ENCODE measurements at places on chromosomes 7 and 10.

DNA sequence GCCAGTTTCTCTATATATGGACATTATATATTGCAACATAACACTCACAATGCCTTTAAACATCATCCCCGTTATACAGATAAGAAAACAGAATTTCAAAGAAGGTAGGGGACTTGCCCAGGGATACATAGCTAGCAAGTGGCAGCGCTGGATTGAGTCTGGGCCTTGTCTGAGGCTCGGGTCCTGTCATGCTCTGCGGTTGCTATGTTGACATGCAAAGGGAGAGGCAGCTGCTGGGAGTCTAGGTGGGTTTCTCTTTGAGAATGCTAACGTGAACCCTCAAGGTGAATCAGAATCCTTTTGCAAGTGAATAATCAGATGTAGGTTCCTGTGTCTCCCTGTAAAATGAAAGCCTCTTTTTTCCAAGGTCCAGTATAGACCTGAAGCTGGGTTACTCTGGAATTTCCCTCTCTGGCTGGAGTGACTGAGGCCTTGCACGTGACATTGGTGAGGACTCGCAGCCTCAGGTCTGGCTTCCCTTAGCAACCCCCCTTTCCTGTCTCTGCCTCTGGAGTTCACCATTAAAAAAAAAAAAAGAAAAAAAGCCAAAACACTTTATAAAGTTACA lies 38.9 kb downstream of the TCF7L2 start:
- DNase-seq, result no peak

- no peak for DNase-seq
Observed at GRCh38 chr7:40315277-40315676, 180.5 kb downstream of the SUGCT start.

DNA sequence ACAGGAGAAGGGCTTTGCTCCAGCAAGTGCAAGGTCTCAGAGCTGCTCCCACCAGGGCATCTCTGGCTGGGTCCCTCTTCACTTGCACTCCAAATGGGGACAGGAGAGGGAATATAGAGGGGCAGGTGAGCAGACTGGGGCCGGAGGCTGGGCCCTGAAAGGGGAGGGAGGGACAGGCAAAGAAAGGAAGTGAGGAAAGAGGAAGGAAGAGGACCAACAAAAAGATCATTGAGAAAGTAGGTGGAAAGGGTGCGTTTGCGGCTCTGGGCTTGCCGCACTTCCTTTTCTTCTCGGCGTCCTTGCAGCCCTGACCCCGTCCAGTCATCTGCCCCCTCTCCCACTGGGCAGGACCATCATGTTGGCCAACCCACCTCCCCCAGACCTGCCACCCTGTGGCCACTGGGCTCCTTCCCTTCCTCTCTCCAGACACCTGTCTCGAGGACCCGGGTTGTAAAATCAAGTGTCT lies 14.0 kb downstream of the ITPRIP start:
- no peak for DNase-seq

GRCh38 chr7:121330053-121330833 lies 1.4 kb downstream of the WNT16 start:
- no peak for DNase-seq

DNA sequence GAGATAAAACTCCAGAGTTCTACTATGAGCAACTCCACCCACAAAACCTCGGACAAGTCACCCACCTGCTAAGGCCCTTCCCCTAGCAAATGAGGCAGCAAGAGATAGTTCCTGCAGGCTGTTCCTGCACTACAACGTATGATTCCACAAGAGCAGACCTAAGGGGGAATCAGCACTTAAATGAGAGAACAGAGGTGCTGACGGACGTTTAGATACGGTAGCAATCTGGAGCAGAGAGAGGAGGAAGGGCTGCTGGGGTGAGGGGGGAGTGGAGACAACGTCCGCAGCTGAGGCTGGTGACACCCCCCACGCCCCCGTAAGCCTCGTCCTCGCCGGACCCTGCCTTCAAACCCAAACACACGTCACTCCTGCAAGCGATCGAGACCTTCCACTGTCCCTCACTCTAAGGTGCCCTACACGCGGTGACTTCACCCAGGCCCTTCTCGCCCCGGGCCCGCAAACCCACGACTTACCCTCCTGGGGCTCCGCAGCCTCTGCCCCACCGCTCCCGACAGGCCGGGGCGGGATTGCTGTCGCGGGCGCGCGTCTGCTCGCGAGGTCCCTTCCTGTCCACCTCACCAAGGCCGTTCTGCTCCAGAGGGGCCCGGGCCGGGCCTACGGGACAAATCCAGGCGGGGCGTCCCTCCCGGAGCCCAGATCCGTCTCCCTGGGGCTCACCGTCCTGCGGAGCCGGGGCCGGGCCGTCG lies 635 bp downstream of the ZNF12 start:
- peak; percentile 5 for DNase-seq

- DNase-seq, result no peak
Observed at GRCh38 chr10:132960631-132961419, 18.5 kb upstream of the CFAP46 start.

- DNase-seq, result no peak
Observed at GRCh38 chr10:129949891-129950291, 14.2 kb downstream of the EBF3 start.

DNA sequence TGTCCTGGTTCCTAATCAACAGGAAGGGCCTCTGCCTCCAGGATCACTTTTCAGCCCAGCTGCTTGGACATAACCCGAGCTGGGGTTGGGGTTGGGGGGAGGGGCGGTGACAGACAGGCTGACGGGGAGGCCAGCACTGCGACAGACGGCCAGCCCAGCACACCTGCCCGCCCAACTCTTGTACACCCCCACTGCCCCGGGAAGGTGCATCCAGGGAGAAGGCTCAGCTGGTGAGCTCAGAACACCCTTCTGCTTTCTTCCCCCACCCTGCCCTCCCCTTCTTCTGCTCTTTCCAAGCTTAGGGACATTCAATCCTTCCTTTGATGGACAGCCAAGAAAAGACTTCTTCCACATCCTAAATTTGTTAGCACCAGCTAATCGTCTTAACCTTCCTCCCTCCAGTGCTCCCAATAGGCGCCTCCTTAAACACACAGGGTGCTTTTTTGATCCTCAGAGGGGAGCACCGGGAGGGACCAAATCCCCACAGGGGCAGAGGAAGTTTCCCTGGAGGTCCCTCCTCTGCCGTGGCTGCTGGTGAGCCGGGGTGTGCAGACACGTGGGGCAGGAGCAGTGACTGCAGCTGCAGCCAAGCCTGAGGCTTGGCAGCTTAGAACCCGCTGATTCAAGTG lies 44.7 kb downstream of the COL13A1 start:
- no peak for DNase-seq

DNA sequence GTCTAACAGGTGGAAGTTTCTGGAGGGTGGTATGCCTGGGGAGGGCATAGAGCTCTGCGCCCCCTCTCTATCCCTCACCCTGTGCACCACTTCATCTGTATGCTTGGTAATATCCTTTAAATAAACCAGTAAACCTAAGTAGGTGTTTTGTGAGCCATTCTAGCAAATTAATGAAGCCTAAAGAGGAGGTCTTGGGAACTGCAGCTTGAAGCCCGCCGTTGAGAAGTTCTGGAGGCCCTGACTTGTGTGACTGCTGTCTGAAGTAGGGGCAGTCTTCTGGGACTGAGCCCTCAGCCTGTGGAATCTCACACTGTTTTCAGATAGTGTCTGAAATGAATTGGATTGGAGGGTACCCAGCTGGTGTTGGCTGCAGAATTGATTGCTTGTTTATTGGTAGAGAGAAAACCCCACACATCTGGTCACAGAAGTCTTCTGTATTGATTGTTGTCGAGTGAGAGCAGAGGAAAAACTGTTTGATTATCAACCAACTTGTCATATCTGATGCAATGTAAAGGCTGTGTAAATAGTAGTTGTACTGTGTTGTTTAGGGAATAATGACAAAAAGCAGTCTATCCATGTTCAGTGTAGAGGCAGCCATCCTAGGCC lies 4.7 kb downstream of the CRCP start:
- DNase-seq, result no peak

DNA sequence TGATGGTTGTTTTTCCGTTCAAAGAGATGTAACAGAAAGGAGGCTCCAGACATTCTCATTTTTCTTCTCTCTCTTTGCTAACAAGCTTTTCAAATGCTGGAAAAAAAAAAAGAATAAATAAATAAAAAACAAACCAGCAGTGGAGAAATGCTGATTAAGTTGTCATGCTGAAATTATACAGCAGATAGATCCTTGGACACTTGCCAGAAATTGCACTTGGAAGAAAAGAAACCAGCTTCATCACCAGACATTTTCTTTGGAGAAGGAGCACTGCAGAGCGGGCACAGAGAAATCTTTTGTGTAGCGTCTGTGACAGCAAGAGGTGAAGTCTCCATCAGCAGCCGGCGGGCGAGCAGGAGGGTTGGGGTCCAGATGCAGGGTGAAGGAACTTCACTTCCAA lies 55.8 kb downstream of the CLRN3 start:
- no peak for DNase-seq

- peak; percentile 27 for DNase-seq
Observed at GRCh38 chr7:831596-832166, 595 bp upstream of the SUN1 start.

DNA sequence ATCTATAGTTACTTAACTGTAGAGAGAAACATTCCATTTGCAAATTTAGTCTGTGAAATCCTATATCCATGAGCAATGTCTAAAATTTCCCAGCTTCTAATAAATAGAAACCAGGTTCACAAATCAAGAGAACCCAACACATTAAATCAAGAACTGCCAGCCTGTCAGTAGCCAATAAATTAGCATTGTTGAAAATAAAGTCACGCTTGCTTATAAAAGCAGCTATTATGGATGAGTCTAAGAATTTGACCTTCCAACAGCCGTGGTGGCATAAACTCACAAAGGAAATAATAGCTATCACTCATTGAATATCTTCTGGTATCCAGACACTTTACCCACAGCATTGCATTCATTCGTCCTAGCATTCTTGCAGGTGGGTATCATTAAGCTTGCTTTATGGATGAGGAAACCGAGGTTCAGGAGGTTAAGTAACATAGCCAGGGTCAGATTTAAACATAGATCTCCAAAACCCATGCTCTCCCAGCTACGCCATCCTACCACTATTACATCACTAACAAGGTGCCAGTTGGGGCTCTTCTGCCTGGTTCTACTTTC lies 260.1 kb upstream of the YAE1 start:
- no peak for DNase-seq

DNA sequence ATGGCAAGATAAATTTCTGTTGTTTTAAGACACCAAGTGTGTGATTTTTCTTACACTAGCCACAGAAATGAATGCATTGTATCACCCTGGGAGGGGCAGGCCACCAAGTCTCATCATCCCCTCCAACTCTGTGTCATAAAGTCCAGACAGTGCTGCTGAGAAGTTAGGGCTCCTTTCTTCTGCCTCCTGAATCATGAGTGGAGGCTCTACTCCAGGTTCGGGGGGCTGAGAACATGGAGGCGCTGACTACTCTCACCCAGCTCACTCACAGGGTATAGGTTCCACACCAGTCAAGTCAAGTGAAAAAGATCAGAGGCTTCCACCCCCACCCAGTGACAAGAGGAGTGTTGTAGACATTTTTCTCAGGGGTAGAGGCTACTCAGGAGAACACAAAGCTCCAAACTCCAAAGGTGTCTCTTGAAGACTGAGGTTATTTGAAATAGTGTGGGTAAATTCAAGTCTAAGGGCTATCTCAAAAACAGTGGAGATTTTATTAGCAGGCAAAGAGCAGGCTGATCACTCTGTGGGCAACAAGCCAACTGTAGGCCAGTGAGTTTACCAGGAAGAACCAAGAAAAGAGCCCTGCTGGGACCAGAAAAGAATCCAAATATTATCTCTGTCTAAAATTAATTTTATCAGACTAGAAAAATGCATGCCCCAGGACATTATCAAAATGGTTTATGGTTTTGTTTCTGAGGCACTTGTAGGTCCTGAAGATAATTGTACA lies 118.6 kb upstream of the RET start:
- no peak for DNase-seq

DNA sequence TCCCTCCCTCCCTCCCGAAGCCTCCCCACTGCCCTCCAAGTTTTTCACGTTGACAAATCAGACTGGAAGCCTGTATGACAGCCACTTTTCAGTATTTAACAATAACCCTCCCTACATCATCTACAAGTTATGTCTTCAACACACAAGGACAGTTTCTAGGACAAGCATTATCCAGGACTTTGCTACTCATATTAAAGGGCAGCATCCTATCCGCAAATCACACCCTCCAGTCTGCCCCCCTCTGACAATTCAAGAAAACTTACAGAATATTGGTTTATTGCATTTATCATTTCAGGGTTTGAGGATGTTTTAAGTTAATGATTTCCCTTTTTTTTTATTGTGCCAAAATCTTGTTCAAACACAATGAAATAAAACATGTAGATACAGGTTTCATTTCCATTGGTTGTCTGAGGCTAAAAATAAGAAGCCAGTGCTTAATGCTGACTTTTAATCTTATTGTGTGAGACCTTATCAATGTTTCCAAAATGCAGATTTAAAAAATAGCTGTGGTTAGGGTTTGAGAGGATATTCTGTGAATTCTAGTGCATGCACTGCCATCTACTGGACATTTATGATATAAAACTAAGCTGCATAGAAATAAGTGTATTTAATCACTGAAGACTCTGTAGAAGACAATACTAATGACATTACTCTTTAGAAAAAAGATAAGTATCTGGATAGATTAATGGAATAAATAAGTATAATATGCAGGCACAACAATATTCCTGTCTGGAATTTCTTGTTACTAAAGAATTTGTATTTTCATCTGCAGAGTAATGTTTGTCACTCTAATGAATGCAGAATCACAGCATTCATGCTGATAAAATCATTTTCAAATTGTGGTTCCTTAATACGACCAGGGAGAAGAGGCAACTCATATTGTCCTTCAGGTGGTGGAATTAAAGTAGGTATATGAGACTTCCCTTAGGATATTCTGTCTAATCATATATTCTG lies 64.1 kb downstream of the CAV1 start:
- DNase-seq, result peak; percentile 52

DNA sequence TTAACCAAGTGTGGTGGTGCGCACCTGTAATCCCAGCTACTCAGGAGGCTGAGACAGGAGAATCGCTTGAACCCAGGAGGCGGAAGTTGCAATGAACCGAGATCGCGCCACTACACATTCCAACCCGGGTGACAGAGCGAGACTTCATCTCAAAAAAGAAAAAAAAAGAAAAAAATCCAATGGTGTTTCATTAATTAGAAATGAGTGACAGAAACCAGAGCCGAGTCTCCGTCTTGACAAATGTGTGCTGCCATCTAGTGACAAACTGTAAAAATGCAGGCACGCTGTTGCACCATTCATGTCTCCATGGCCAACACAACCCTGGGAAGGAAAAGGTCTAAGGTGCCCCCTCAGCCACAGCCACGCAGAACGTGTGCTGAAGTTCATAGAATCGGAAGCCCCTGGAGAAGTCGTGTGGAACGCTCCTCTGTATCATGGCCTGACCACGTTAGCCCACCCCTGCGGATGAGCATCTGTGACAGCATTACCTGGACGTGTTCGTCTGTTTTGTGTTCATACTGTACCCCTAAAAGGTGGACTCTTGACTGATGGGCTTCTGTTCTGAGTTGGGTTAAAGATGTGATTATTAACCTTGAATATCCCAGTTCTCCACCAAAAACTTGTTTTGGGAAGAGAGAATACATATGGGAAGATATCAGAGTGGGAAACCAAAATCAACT lies 94.9 kb downstream of the LYZL2 start:
- peak; percentile 49 for DNase-seq

All from G401 (cell line).